ENCODE measurements at places on chromosomes 16 and 17.

GRCh38 chr16:59478838-59479237 lies 744.7 kb upstream of the GOT2 start:
- DNase-seq: no peak

GRCh38 chr17:17156511-17156910 lies 49.6 kb downstream of the PLD6 start:
- no peak for DNase-seq

GRCh38 chr16:11603331-11603750 lies 16.6 kb upstream of the LITAF start:
- DNase-seq: no peak

DNA sequence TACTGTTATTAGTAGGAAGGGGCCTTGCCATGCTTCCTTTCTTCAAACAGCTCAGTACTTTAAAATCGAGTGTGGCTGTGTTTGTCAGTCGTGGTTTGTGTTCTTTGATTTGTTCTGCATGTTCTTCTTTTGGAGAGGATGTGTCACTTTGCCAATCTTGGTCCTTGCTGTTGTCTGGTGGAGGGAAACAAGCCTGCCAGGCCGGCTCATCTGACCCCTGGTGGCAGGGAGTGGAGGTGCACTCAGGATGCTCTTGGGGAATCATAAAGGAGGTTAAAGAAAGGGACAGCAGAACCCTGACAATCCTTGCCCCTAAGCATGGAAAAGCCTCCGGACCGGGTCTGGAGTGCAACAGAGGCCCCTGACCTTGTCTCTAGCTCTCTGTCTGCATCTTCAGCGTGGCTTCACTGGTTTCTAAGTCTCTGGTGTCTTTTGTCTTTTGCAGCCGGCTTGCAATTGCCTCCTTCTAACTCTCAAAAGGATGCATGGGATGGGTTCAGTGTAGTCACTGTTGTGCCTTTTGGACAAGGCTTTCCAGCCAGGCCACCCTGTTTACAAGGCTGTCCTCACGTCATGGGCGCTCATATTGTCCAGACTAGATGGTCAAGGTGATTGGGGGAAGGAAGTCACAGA lies 135.8 kb downstream of the WWOX start:
- DNase-seq: peak; percentile 24

- no peak for DNase-seq
Observed at GRCh38 chr16:13120557-13120956, 219.2 kb downstream of the SHISA9 start.

DNA sequence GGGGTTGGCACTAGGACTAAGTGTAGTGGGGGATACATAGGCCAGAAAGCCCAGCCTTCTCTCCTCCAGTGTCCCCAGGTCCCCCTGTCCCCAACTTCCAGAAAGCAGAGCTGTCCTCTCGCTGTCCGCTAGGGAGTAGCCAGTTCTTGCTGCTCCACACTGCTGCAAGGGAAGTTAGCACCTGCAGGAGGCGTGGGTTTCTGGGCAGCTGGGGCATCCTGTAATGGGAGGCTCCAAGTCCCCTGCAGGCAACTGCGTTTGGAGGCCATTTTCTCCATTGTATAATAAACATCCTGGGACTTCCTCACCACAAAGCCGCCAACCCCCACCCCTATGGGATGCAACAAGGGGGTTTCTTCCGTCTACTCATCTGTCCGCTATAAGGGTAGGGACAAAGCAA lies 1.7 kb downstream of the RPRML start:
- DNase-seq: peak; percentile 62

DNA sequence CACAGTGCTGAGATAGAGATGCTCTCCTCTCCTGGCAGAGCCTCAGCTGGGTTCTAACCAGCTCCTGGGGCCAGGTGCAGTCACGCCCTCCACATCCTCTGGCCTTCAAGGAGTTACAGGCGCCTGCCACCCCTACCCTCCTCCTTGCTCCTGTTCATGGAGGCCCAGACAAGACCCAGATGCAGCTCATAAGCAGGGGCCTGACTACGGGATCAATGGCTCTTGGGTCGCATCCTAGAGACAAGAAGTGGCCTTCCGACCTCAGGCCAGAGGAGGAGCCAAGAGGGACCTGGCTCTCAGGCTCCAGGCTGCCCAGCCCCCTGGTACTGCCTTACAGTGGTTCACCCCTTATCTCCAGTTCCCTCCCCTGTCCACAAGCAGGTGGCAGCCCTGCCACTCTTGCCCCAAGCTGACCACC lies 23.0 kb downstream of the ARHGAP27 start:
- DNase-seq: no peak

GRCh38 chr17:50850640-50851039 lies 15.3 kb downstream of the WFIKKN2 start:
- no peak for DNase-seq

DNA sequence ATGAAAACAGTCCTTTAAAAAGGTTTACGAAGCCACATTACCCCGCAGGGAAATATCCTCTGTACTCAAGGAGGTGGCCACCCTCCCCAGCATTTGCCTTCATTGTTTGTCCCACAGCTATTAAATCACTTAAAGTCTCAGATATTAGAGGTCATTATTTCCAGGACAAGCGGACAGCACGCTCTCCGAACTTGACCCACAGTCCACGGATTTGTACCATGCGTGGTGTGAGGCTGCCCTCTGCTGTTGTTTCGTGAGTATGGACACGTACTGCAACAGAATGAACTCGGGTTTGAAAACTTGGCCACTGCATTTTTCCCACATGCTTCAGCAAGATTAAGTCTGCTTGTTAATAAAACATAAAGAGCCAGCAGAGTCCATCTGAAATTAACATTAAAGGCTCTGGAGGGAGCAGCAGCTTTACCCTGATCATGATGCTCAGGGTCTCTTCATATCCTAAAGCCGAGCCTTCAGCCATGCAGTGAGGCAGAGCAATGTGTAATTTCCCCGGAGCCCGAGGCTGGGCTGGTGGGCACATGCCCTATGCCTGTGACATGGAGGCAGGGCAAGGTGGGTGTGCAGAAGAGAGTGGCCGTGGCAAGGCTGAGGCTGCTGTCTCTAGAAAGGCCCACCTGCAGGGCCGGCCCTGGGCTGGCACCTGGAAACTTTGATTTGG lies 19.7 kb downstream of the MEAK7 start:
- DNase-seq: peak; percentile 40

GRCh38 chr16:65771707-65772106 lies 594.8 kb upstream of the CDH5 start:
- DNase-seq: no peak

DNA sequence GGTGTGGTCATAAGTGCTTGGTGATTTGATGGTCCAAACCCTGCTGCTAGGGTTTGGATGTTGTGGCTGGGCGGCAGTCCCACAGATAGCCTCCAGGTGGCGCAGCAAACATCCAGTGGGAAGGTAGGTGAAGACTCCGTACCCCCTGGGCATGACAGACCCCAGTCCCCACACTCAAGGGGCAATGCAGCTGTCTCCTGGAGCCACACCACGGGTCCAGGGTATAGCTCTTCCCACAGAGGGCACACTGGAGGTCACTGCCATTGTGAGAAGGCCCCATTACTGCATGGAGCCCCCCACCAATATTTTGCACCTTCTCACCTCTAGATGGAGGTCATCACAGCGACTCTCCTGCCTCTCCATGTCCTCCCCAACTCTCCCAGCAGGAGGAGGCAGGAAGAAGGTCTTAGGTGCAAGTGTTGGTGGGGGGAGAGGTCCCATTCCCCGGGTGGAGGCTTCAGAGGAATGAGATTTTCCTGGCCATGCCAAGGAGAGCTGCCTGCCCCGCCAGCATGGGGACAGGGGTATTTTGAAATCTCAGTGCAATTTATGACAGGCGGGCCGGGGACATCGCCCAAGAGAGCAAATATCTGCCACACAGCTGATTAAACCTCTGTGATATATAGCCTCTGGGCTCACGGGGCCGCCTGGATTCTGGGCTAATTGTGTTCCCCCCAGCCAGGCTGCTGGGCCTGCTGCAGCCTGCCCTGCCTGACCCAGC lies 17.1 kb upstream of the C17orf113 start:
- DNase-seq: peak; percentile 84
